ENCODE measurements at places on chromosomes 3 and 15.
A peak's percentile ranks its signal among the peaks of the same experiment; 100 is the strongest.

GRCh38 chr15:60074181-60074885, 70.2 kb downstream of the FOXB1 start:
- no peak for DNase-seq

- no peak for DNase-seq
Observed at GRCh38 chr3:134228035-134228434, 22.6 kb downstream of the RYK start.

- DNase-seq, result no peak
Observed at GRCh38 chr15:27123808-27124207, 152.8 kb downstream of the GABRG3 start.

DNA sequence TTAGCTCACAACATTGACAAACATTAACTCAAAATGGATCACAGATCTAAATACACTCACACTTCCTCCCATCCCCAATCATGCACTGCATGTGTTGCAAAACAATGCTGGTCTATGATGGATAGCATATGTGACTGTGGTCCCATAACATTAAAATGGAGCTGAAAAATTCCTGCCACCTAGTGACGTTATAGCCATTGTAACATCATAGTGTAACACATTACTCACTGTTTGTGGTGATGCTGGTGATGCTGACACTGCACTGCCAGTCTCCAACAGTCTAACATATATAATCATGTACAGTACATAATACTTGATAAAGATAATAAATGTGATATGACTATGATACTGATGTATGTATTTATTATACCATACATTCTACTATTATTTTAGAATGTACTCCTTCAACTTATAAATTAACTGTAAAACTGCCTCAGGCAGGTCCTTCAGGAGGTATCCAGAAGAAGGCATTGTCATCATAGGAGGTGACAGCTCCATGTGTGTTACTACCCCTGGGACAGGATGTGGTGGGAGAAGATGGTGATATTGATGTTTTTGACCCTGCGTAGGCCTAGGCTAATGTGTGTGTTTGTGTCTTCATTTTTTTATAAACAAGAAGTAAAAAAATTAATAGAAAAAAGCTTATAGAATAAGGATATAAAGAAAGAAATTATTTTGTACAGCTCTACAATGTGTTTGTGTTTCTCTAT, 41.3 kb downstream of the TXNRD3 start:
- no peak for DNase-seq

DNA sequence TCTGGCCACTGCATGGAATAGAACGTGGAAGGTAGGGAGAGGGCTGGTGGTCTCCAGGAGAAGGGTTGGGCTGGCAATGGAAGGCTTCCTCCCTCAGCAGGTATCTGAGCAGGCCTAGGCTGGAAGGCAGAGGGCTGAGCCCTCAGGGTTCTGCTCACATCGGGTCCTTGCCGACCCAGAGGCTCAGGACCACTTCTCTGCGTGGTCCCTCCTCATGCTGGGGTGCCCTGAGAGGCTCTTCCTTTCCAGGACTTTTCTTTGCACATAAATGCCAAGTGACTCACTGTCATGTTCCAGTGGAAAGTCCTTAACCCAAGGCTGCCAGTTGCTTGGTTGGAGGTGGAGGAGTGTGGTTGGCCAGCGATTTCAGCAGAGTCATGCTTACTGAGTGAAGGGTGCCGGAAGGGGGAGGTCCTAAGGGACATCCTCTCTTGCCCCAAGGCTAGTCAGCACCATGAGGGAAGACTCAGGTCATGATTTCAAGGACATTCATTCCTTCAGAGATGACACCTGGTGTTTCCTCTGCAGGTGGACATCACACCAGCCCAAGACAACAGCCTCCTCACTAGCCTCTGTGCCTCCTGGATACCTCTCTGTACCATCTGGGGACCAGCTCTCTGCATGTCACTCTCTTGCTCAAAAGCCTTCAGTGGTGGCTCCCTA, 8.2 kb downstream of the SLC6A6 start:
- DNase-seq, result no peak

DNA sequence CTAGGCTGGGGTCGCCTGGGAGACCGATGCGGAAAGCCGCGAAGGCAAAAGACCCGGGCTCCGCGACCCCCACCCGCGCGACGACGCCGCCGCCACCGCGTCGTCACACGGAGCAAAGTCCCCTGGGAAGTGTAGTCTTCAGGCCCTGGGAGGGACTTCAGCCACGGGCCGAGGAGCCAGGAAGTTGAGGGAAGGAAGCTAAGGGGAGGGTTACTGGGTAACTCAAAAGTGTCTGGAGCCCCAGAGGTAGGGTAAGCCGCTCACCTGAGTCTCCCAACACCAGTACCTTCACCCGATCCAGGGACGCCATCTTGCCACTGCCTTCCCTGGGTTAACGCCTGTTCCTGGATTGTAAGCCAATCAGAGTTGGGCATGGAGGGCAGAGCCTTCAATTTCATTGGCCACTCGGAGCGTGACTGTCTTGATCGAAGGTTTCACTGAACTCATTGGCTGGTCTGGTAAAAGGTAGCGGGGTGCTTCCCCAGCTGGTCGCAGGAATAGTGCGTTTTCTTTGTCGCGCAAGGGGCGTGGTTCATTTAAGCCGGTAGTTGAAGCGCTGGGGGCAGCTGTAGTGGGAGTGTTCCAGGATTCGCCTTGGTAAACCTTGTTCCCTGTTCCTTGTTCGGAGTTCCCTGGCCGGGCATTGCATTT, at the start of the genes GTF2E1 and RABL3:
TSS of gene GTF2E1 (plus strand) at position 547 of the 651 bp plus-strand sequence. CDS start 7,809 bp downstream, outside the sequence.
TSS of gene RABL3 (minus strand) at position 319 of the 651 bp plus-strand sequence. CDS start at position 310, 9 bp downstream.
- DNase-seq, result peak; percentile 98

- DNase-seq, result no peak
Observed at GRCh38 chr3:139653582-139653981, 24.2 kb downstream of the NMNAT3 start.

GRCh38 chr3:45337839-45338470, 50.4 kb upstream of the LARS2 start:
- DNase-seq, result no peak

DNA sequence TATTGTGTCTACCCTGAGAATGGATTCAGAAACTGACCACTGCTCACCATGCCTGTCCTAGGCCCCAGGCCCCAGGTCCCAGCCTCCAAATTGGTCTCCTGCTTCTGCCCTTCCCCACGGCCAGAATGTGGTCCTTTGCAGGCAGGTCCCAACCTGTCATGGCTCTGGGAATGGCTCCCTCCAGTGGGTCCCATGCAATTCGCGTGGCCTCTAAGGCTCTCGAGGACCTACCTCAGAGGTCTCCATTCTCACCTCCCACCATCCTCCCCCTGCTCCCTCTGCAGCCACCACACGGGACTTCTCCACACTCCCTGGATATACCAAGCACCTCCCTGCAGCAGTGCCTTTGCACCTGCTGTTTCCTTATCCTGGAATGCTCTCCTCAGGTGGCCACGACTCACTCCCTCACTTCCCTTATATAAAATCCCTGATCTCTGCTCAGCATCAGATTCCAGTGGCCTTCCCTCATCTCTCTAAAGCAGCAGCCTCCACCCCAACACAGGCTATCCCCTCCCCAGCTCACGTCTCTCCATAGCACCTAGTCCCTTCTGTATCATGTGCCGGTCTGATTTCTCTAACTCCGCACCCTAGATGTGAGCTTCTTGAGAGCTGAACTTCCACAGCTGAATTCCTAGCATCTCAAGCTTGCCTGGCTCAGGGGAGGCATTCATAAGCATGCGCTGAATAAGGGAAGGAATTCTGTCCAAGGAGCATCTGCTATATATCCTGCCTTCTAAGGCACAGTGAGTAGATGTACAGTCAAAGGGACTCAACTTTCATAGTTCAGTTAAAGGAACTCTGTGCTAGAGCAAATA, 56.9 kb downstream of the ARRDC4 start:
- DNase-seq, result no peak

All from naive thymus-derived CD8-positive, alpha-beta T cell (primary cell).